NCI-H2171 treated with DMSO at 0.1 percent for 48 hours (cell line): ENCODE measurements at places on chromosomes 7 and 10.

DNA sequence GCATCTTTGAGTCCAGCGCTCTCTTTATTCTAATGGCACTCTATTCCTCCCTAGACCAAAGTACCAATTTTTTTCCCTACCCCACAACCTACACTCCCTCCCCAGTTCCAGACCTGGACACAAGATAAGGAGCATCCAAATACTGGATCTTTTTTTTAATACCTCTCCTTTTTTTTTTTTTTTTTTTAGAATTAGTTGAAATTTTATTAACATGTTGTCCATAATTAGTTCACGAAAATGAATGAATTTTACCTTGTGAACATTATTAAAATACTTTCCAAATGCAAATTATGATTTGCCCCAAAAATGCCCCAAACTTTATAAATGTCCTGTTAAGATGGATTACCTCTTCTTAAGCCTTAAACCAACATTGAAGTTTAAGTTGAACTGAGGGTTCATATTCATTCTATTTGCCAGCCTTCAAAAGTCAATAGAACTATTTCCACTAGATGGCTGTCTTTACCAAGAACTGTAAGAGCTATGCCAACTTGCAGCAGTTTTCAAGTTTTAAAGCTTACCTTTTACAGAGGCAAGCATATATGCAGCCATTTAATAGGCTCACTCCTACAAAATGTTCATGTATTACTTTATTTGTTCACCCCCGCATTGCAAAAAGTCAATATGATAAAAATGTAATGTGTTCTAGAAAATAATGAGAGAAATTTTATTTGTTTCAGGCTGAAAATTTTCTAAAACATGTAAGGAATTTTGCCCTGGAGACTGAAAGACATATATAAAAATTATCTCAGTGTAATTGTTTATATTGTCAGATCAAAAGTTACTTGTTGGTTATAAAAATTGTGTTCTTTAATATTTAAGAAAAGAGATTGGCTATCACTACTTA is 39.7 kb upstream of the TNKS2 start:
- peak; percentile 37 for DNase-seq

- DNase-seq: no peak
These were observed 100.6 kb downstream of the MICU1 start for GRCh38 chr10:72525277-72525676.

DNA sequence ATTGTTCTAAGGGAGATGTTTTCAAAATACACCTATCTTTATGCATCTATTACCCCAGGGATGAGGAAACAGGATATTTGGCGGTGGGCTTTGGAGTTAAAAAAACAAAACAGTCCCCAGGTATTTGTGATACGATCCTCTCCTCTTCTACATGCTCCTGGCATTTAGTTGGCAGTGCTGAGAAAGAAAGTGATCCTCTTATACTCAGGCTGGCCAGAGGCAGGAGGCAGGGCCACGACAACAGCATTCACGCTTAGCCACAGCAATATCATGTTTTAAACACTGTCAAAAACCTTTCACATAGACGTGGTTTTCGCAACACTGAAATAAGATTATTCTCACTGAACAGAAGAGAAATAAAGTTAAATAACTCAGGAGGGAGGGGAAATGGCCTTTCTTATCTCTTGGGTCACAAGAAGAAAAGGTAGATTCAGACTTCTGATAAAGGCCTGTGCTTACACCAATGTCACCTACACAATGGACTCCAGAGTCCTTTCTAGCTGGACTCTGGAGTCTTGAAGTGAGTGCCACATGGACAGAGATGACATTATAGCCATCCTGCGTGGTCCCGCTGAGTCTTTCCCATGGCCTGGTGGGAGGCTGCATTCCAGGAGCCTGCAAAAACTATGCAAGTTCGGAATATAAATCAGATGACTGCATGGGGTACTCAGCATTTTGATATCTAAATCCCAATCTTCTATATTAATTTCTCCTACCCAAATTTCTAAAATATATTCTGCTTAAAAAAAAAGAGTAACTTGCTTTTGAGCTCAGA is 88.7 kb downstream of the PIP4K2A start:
- DNase-seq: peak; percentile 29

DNA sequence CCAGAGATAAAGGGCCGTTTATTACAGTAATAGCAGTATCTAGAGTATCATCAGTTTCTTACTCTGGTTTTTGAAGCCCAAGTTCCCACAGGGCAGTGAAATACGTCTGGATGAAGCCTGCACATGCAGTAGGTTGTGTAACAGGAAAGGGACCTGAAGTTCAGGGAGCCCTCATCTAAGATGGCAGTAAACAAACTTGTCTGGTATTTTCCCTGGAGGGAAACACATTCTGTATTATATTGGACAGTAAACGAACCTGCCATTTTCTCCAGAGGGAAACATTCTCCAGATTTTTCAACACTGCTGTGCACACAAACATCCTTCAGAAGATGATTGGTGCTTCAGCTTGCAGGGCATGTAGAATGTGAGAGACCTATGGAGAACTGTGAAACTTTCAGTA is 189.9 kb downstream of the TFEC start:
- DNase-seq: no peak

DNA sequence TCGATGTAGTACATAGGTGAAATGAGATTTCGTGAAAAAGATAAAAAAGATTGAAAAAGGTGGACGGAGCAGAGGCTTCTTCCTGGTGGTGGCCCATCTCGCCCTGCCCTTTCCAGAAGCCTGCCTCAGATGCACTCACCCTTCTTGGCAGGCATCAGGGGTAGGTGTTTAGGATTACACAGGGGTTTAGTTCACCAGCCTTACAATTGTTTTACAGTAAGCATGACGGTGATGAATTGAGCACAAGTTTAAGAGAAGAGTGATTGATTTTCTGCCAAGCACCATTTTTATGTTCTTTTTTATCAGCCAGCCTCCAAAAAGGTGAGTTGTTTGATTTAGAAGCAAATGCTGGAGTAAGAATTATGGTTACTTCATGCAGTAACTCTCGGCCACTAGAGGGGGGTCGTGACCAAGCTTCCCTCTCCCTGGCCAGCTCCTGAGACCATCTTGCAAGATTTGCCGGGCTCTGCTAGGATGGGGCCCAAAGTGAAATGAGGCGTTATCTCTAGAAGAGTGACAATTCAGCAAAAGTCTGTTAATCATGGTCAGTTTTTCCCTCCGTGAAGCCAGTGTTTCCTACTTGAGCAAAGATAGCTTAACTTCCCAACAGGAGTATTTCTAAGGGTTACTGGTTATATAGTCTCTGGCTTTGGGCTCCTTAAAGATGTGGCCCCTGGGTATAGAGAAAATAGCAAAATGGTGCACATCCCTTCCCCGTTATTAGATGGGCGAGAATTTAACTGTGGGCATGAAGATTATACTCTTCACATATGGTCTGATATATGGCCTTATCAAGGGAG is 228.8 kb downstream of the BMPER start:
- DNase-seq: peak; percentile 61

- no peak for DNase-seq
These were observed 39.8 kb downstream of the WBP1L start for GRCh38 chr10:102783568-102783967.

DNA sequence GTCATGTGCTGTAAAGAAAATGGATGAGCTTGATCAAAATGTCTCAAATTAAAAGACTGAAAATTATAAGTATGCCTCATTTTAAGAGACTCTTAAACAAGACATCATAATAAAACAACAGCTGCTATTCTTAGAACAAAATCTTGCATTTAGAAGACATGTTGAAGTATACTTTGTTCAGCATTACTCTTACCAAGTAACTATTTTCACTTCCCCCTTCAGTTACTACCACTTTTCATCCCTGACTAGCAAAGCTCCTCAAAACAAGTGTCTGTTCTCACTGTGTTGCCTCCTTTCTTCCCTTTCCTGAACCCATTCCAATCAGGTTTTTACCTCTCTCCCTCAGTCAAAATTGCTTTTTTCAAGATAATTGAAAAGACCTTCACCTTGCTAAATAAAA is 31.6 kb downstream of the ELAPOR2 start:
- no peak for DNase-seq
